Suppressor macrophage treated with lipopolysaccharide for 1 hour (primary cell): ENCODE measurements at places on chromosomes 7 and 10.

DNA sequence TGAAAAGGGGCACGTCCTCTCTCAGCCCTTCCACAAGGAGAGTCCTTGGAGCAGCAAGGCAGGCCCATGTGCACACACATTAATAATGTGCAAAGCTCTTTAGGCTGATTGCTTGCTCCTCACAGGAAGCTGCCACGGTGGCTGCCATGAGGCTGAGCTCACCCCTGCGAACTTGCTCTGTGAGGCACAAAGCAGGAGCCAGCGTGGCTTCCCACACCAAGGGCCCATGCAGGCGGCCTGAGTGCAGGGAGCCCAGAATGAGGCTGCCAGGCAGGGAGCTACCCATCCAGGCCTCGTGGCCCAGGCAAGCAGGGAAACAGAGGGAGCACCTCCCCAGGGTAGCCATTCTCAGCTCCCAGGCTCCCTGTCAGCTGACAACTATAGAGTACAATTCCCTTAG, 242.9 kb downstream of the GRID1 start:
- DNase-seq, result no peak

- DNase-seq, result no peak
Observed at GRCh38 chr10:44571701-44572100, 186.8 kb upstream of the CXCL12 start.

DNA sequence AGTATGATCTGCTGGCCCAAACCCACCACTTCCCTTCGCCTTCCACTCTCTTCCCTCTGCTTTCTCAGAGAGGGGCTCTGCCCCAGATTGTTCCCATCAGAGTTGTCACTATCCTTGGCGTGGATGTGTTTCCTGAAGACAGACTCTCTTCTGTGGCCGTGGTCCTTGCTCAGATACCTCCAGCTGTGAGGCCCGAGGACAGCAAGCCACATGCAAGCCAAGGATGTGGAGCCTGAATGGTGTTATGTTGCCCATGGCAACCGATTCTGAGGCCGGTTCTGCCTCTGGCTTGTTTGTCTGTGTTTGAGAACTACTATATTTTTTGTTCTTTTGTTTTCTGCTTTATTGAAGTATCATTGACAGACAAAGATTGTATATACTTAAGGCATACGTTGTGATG, 247.4 kb upstream of the PODXL start:
- DNase-seq, result no peak

- DNase-seq, result no peak
Observed at GRCh38 chr7:52018680-52019054, 702.1 kb upstream of the COBL start.

DNA sequence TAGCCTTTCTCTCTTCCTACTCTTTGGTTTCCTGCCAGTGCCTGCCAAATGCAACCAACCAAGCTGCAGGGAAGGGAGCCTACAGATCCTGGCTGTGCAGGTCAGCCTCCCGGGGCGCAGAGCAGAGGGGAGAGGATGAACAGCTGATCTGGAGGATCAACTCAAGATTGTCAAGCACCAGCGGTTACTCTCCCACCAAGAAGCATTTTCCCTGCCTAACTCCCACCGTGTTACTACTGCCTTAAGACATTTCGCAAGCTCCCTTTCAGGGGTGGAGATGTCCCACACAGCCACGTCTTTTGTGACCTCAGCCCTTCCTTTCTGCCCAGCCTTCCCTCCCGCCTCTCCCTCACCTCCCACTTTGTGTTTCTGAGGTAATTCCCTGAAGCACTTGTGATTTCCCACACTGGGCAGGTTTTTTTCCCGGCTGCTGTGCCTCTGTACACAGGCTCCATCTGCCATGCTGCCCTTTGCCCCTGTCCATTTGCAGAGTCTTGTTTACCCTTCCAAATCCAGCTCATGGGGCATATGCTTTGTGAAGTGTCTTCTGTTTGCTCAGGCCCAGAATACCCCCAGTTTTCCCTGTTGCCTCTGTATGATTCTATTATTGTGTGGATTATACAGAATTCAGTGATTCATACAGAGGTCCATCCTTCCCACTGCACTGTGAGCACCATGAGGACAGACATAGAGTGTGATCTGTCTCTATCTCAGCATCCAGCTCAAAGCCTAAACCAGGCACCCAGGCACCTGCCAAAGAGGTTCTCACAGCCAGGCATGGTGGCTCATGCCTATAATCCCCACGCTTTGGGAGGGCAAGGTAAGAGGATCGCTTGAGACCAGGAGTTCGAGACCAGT, 40.9 kb upstream of the PAPSS2 start:
- peak; percentile 79 for DNase-seq

- DNase-seq, result no peak
Observed at GRCh38 chr10:84965468-84965867, 637.1 kb downstream of the CCSER2 start.

DNA sequence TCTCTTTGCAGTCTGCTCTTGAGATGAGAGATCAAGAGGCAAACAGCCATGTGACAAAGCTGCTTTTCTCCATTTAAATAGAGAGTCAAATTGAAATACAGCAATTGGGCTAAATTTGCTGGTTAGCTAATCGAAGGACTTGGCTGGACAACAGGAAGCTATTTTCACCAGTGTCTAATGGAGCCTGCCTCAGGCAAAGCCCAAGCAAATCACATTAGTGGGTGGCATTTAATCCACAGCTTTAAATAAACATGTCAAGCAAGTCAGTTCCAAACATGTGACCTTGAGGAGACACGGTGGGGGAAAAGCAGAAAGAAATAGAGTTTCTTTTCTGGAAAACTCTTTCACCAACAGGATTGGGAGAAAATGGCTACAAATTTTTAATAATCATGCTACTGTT, 180.5 kb upstream of the AOAH start:
- DNase-seq, result no peak

GRCh38 chr7:152072421-152072820, 46.9 kb downstream of the GALNT11 start:
- no peak for DNase-seq

GRCh38 chr7:69683002-69683401, 84.7 kb downstream of the AUTS2 start:
- DNase-seq, result no peak

GRCh38 chr10:106338486-106338885, 826.0 kb downstream of the SORCS1 start:
- DNase-seq, result no peak

DNA sequence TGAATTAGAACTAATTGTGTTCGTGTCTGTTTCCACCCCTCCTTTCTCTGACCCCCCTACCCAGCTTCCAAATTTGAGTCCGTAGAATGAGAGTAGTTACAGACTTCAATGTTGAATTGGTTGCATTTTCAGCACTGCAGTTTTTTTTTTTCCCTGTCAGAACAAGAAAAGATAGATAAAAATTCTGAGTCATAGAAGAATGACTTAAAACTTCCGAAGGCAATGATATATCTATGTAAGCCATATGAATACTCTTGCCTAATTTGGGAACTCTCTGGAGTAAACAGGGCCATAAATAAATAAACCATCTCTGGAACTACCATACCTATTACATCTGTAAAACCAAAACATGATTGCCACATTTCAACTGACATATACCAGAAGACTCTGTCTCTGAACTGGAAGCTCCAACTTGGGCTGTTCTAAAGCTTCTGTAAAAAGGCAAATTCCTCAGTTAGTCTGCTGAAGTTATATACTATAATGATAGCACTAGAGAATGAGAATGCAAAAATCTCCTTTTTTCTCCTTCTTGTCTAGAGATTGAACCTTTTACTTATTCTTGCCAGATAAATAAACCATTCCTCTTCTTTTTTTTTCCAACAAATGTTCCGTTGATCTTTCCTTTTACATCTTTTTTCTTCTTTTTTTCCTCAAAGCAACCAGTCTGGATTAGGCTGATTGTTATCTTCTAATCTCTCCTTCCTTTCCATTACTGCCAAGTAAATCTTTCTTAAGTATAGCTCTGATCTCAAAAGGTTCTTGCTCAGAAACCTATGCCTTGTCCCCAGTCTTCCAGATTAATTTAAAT, 23.5 kb downstream of the VCL start:
- DNase-seq, result peak; percentile 74

- DNase-seq, result no peak
Observed at GRCh38 chr7:82347808-82348207, 95.8 kb downstream of the CACNA2D1 start.

- no peak for DNase-seq
Observed at GRCh38 chr7:26170663-26171062, 18.7 kb downstream of the NFE2L3 start.

DNA sequence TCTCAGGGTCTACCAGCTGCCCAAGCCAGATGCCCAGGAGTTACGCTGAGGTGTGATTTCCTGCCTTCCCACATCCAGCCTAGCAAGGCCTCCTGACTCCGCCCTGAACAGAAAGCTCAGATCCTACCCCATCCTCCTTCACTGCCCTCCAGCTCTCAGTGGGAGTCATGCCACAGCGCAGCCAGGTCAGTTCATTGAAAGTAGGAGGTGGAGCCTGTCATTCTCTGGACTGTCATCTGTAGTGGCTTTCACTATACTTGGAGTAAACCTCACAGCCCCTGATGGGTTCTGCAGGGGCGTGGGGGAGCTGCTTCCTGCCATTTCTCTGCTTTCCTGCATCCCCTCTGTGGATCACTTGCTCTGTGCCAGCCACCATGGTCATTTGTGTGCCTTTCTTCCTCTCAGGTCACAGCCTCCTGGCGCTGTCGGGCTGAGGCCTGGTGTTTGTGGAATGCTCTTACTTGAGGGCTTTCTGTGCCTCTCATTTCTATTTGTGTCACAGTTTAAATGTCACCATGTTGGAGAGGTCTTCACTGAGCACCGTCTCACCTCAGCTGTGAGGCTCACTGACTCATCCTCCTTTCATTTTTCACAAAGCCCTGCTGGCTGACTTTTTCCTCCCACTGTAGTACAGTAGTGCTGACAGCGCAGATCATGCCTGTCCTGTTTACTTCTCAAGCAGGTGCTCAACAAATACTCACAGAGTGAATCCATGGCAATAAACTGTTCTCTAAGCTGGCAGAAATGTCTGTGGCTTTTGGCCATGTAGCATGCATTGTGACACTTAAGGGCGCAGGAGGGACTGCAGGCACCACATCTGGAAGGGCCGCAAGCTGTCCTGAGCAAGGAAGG, 61.0 kb upstream of the TMEM248 start:
- DNase-seq, result no peak

- DNase-seq, result no peak
Observed at GRCh38 chr7:142793156-142793555, 22.4 kb downstream of the PRSS2 start.

- no peak for DNase-seq
Observed at GRCh38 chr7:39987641-39988347, 37.7 kb downstream of the CDK13 start.

DNA sequence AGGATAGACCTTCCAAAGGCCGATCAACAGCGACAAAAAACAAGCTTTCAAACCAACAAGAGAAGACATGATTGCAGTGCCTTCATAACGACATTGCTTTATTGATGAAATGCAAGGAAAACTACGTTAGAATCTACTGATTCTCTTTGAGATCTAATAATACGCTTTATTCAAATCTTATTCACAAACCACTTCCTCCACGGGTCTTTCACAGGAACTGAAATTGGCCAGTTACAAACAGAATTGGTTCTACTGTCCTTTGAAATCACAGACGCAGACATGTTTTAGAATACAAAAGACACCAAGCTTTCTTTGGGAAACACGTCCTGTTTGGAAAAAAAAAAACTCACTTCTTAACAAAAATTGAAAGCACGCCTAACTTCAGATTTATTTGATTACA, 74.7 kb upstream of the SEPHS1 start:
- DNase-seq, result no peak

DNA sequence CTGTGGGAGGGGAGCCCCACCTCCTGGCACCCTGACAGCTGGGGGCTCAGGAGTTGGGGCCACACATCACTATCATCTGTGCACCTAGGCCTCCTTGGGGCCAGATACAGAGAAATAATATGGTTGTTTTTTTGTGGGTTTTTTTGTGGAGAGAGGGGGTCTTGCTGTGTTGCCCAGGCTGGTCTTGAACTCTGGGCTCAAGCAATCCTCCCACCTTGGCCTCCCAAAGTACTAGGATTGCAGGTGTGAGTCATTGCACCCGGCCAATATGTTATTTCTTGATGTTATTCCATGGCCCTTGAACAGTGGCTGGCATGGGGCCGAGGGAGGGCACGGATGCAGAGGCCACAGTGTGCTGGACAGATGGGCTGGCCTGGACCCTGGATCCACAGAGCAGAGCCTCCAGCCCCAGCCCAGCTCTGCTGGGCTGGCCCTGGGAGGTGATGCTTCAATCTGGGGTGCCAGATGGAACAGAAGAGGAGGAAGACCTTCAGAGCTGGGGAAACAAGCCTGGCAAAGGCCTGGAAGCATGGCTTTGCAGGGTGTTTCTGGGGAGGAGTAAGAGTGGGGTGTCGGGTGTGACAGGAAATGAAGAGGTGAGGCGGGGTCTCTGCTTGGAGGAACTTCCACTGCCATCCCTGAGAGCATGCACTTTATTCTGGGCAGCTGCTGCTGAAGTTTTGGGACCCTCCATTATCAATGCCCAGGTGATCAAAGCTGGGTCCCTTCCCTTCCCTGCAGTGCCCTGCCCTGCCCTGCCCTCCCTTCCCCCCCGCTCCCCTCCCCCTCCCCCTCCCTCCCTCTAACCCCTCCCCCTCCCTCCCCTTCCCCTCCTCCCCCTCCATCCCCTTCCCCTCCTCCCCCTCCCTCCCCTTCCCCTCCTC, 3.7 kb upstream of the FZD9 start:
- no peak for DNase-seq

- no peak for DNase-seq
Observed at GRCh38 chr7:93992421-93993110, 11.6 kb downstream of the BET1 start.

DNA sequence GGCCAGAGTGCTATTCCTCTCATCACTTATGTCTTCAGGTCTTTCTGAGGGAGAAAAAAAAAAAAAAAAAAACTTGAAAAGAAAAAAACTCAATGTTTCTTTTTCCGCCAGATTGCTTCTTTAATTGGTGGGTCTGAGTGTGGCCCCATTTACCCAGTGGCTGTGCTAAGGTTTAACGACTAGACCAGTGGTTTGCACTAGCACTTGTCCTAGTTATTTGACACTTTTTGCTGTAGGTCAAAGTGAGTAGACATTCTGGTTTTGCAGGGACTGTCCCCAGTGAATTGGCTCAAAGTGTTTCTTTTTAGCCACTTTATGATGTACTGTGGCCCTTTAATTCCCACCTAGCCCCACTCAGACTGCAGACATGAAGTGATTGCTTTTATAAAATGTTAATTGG, 273.3 kb downstream of the PTEN start:
- no peak for DNase-seq

- DNase-seq, result no peak
Observed at GRCh38 chr10:5625992-5626777, 40.2 kb downstream of the ASB13 start.

DNA sequence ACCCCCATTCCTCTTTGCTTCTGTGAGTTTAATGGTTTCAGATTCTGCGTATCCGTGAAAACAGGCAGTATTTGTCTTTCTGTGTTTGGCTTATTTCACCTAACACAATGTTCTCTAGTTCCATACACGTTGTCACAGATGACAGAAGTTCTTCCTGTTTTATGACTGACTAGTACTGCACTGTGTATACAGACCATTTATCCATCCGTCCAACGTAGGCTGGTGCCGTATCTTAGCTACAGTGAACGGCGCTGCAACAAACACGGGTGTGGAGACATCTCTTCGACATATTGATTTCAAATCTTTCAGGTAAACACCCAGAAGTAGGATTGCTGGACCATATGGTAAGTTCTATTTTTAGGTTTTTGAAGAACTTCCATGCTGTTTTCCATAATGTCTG, 181.7 kb downstream of the PARD3 start:
- DNase-seq, result no peak
